ENCODE measurements at places on chromosomes 2 and 18.
A peak's percentile ranks its signal among the peaks of the same experiment; 100 is the strongest.

GRCh38 chr18:32909798-32910561 lies 137.2 kb upstream of the KLHL14 start:
- no peak for DNase-seq

GRCh38 chr2:65934992-65935629 lies 499.8 kb upstream of the MEIS1 start:
- DNase-seq, result no peak

DNA sequence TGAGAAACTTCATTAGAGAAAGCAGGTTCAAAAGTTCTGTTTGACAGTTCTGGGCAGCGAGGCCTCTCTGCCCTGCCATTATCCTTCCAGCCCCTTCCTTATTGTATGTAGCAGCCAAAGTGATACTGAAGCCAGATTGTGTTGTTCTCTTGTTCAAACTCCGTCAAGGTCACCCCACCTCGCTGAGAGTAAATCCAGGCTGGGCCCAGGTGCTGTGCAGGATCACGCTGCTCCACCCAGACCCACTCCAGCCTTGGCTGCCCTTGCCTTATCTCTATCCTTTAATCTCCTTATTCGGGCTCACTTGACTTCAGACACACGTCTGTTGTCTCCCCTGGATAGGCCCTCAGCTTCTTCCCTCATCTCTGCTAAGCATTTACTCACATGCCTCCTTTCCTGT lies 196.1 kb downstream of the CPS1 start:
- no peak for DNase-seq

GRCh38 chr2:74414881-74415761 lies 6.3 kb downstream of the C2orf81 start:
- DNase-seq, result no peak

GRCh38 chr2:11955884-11956291 lies 209.5 kb downstream of the LPIN1 start:
- DNase-seq, result no peak

DNA sequence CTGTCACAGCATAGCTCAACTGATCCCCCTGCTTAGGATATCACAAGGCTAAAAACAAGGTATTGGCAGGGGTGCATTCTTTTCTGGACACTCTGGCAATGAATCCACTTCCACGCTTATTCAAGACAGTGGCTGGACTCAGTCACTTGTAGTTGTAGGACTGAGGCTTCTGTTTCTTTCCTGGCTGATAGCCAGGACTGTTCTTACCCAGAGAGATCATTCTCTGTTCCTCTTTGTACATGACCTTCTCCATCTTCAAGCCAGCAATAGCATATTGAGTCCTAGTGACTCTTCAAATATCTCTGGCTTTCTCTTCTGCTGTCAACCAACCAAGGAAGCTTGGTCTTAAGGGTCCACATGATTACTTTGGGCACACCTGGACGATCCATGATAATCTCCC lies 241.3 kb downstream of the RBM43 start:
- DNase-seq, result no peak

- DNase-seq, result no peak
Measured at GRCh38 chr2:29134933-29135332, 19.7 kb downstream of the CLIP4 start.

DNA sequence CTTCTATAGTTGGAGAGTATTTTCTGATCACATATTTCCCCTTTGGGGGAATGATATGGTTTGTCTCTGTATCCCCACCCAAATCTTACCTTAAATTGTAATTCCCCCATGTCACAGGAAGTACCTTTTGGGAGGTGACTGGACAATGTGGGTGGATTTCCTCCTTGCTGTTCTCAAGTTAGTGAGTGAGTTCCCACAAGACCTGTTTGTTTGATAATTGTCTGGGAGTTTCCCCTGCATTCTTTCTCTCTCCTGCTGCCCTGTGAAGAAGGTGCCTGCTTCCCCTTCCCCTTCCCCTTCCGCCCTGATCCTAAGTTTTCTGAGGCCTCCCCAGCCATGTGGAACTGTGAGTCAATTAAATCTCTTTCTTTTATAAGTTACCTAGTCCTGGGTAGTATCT lies 222.7 kb upstream of the SLC39A10 start:
- no peak for DNase-seq

DNA sequence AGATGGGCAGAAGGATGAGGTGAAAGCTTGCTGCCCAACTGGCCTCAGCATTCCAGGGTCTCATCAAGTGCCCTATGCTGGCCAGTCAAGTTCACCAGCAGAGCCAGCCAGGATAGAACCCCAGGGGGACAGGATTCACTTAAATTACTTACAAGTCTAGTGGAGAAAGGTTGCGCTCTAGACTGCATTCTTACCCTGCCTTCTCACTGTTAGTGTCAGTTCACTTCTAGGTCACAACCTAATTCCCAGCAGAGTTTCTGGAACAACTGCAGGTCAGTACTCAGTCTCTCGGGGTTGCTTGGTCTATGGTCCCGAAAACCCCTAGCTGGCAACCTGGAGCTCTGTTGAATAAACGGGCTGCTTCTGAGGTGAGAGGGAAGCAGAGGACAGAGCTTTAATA lies 32.9 kb upstream of the GALNT14 start:
- DNase-seq, result no peak

DNA sequence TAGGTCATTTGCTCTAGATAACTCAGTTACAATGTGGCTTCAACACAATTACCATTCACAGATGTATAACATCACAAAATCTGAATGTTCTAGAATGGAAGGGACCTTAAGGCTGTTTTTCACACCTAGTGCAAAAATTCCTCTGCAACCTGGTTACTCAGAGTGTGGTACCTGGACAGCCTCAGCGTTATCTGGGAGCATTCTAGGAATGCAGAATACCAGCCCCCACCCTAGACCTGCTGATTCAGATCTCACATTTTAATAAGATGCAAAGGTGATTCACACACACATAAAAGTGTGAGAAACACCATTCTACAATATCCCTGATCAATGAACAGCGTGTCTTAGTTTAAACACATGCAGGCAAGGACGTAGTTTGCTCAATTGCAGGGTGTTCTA lies 233.1 kb downstream of the TDRD15 start:
- no peak for DNase-seq

GRCh38 chr2:19670303-19670702 lies 231.5 kb downstream of the TTC32 start:
- DNase-seq, result no peak

DNA sequence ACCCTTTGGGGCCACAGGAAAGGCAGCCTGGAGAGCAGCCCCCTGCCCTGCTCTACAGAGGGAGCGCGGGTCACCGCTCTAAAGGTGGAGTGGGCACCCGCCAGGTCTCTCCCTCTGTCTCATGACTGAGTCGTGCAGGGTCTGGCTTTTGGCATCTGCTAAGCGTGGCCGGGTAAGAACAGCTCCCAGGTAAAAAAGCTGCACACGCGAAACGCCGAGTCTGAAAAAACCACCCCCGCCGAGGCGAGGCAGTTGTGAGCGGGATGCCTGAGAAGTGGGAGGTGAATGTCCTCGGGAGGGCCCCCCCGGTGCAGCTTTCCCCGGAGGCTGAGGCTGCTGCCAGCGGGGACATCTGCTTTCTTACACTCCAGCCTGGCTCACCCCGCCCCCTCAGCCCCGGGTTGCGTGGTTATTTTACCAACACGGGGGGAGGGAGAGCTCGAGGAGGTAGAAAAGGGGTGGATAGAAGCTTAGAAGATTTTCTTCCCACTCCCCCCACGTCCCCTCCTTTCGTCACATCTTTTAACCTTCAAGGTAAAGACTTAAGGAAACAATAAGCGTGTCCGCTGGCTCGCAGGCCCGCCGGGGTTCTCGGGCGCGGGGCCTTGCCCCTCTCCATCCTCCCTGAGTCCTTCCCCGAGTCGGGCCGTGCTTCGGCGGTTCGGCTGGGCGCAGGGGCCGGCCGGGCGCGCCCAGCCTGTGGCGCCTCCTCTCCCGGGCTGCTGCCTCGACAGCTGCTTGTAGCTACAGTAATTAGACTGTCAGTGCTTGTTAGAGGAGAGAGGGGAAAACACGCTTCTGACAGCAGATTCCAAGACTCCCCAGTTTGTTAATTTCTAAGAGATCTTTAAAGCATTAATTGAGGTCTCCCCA lies 70.6 kb upstream of the PSMD14 start:
- DNase-seq, result peak; percentile 12

DNA sequence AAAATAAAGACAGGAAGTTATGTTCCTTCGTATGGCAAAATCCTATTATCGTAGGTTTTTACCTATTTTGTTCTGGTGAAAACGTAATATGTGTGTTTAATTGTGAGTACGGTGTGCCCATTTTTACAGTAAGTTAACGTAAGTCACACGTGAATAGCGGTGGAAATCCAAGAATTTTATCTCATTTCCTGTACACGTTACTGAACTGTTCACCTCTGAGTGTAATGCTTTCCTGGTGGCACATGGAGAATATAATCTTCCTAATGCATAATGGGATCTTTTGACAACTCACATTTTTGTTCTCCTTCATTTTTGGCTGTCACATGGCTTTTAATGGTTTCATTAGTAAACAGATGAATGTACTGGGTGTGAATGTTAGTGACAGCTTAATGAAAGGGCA lies 28.2 kb downstream of the BCL2L11 start:
- DNase-seq, result no peak

DNA sequence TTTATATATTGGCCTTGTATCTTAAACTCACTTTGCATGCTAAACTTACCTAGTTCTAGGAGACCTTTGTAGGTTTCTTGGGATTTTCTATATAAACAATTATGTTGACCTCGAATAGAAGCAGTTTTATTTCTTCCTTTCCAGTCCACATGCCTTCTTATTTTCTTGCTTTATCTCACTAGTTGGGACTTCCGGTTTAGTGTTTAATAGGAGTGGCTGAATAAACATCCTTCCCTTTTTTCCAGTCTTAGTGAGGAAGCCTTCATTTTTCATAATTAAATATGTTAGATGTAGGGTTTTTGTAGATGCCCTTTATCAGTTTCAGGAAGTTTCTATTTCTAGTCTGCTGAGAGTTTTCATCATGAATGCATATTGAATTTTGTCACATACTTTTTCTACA lies 347.3 kb upstream of the HNRNPA3 start:
- DNase-seq, result no peak

GRCh38 chr2:99878581-99879350 lies 263.6 kb downstream of the AFF3 start:
- DNase-seq, result no peak

DNA sequence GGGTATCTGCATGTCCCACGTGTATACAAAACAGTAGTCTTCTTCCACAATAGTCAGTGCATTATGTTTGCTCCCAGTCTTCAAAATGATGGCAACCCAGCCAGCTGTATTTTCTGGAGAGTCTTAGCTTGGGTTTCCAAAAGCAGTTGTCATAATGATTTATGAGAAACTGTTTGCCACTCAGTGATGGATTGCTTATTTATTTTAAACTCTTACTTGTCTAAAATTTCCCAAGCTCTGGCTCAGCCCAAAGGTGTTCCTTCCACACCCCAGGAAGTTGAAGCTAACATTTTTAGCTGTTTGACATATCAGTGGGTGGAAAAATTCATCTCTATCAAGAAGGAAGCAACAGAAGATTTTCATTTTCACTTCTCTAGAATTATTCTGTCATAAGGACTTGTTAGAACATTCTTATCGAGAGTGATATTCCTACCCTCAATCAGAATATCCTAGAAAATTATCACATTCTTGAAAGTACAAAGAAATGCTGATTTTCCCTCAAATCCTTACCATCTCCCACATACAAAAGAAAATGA lies 78.8 kb downstream of the ASAP2 start:
- no peak for DNase-seq

DNA sequence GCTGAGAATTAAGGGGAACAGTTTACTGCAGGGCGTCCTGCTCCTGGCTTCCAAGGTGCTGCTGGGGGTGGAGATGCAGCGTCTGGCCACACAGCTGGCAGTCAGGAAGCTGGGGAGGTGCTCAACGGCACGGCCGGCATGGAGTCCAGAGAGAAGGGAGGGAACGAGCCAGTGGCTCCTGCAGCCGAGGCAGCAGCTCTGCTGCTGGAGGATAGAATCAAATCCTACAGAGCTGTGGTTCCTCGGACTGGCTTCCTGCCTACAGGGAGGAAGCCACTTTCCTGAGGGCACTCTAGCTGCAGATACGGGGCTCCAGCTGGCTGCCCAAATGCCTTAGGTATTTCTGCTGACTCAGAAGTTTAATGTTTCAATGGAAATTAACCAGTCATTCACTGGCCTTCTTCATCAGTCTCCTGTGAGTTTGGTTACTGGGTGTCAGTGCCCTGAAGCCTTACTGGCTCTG lies 266.3 kb downstream of the TWIST2 start:
- no peak for DNase-seq

DNA sequence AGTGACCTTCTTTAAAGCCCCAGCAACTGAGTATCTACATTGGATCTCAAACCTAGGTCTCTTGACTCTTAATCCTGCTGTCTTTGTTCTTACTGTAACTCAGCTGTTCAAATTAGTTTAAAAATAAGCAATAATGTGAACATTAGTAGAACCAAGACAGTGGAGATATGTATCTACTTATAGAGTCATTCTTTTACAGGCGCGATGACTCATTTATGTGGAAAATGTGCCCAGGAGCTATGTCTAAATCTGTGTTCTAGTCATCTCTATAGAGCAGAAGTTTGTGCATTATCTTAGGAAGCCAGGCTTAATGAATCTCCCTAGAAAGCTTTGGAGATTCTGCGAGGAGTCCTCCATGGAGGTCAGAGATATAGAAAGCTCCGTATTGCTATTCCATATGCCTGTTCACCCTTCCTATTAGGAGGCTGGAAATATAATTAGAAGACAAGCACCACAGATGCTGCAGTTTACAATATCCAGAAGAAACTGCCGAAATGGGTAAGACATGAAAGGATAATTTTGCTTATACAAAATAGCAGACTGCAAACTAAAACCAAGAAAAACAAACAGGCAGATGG lies 211.6 kb downstream of the TRIB2 start:
- DNase-seq, result no peak

- DNase-seq, result no peak
Measured at GRCh38 chr18:7902399-7902839, 335.3 kb downstream of the PTPRM start.

- no peak for DNase-seq
Measured at GRCh38 chr2:237877576-237878307, 18.3 kb downstream of the RAMP1 start.

DNA sequence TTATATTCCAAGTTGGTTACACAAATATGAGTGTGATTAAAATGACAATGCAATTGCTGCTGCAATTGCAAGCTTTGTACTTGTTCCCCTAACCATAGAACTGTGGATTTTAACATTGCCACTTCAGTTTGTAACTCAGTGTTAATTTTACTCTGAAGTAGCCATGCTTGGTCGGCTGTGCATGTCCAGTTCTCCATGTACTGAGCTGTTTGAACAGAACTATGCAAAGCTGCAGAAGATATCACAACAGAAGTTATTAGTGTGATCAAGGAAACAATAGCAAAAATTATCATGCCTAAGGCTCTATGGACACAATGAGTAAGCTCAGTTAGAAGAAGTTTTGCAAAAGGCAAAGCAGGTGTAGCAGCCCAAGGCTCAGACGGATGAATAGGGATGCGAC lies 45.3 kb downstream of the CXCR4 start:
- DNase-seq, result no peak

DNA sequence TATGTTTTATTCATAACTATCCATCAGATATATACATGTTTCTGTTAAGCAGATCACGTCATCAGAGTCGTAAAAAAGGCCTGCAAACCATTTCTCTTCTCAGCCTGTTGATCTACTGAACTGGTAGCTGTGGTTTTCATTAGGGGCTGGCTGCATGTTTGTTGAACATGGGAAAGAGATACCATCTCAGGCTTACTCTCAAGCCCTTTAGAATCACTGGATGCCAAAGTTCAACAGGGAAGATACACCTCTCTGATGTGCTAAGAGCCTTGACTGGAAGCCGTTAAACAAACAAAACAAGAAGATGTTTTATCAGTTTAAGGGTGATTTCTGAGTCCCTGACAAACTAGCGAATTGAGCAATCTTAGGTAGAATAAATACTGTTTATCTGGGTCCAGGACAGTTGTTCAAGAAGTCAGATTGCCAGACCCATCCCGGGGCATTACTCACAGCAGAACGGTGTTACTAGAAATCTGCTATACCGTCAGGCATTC lies 94.5 kb upstream of the LMAN1 start:
- no peak for DNase-seq

Data from T1000 (cell line).